Stimulated activated CD4-positive, alpha-beta T cell treated with anti-CD3 and anti-CD28 coated beads, TNF-alpha, amount 100 ng/mL, for 1 hour (primary cell): ENCODE measurements at places on chromosomes 12 and 14.

GRCh38 chr12:94786906-94787305 is 136.5 kb upstream of the TMCC3 start:
- DNase-seq, result no peak

GRCh38 chr12:96157427-96157826 is 36.7 kb upstream of the ELK3 start:
- no peak for DNase-seq

GRCh38 chr12:79933532-79934264 is 1.2 kb downstream of the PPP1R12A start:
- DNase-seq, result no peak

DNA sequence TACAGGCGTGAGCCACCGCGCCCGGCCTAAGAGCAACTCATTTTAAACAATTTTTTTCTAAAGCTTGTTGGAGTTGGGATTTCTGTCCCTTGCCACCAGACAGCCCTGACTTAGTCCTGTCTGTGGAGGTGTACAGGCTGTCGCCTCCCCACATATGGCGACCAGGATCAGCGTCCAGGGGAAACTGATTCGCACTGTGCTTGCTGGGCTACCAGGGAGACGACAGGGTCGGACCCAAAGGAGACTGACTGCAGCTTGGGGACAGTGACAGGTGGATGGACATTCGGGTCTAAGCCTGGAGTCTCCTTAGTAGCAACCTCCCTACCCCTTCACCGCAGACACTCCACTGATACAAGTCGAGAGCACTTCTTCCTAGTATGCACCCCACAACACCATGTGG is 40.3 kb downstream of the TRAFD1 start:
- DNase-seq, result no peak

- no peak for DNase-seq
Observed at GRCh38 chr12:126668961-126669360, 1598.0 kb upstream of the TMEM132C start.

DNA sequence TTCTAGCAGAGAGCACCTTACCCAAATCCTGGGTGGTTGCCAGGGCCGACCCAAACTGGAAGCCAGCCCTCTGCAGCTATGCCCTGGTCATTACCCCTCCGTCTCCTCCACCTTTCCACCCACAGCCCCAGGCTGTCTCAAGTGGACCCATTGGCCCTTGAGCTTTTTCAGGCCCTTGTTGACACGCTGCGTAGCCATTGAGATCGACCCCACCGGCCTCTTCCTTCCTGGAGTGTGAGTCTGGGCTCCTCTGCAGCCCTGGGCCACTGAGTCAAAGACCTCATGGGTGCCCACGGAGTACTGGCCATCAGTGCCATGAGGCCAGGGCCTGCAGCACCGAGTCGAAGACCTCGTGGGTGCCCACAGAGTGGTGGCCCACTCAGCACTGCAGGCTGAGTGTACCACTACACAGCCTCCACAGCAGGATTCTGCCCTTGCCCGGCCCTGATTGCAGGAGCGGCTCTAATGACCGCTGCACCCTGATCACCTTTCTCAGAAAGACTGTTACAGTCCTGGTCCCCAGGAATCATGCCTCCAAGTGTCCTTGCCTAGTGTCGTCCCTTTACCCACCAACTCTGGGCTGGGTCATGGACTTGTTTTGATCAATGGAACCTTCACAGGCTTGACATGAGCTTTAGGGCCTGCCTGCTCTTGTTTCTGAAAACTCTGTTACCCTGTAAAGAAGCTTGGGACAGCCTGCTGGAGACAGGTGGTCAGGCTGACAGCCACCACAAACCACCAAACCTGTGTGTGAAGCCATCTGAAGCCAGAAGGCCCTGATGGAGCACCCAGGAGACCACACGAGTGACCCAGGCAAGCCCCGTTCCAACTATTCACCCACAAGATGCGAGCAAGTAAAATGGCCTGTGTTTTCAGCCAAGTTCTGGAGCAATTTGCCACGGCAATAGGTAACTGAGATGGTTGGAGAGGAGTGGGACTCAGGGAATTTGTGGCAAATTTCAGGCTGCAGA is 39.6 kb upstream of the TRAF3 start:
- no peak for DNase-seq

DNA sequence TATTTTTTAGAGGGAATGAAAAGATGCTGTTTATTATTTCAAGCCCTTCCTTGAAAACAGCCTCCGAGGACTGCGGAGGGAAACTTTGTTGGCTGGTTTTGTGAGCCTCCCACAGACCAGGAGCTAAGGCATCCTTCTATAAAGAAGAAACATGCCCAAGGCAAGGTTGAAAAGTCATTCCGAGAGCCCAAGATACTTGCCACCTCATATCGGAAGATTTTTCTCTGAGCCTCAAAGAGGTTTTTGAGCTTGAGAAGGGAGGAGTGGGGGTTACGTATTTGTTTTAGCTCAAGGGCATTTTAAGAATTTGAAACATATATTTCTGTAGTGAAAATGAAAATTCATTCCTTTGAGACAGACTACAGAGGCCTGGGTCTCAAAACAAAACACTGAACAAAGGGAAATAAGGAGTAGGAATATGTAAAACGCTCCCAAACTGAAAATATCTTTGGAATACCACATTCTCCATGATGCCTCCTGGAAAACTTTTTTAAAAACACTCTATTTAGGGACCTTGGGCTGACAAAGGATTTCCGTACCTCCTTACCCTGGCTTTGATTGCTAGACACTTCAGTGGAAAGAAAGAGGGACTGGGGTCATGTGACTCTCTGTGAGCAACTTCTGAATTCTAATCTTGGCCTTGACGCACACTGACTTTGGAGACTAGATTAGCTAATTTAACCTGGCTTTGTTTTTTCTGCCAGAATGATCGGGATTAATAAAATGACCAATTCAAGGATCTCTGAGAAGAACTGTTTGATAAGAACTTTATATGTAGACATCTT is 180.9 kb downstream of the SRGAP1 start:
- no peak for DNase-seq

GRCh38 chr12:85504624-85505023 is 224.6 kb downstream of the ALX1 start:
- no peak for DNase-seq

DNA sequence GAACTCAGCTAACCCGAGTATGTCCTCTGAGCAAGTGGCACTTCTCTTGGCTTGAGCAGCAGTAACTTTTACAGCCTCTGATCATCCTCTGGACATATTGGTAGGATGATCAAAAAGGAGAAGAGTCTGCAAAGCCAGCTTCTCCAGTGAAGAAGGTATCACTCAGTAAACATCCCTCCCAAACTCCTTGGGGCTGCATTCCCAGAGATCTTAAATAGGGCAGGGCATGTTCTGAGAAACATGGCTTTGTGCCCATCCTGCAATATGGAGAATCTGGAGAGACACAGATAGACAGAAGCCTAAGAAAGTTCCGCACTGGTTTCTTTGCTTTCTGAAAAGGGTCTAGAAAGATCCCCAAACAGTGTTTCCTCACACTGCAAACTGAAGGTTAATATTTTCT is 65.4 kb downstream of the RBM19 start:
- DNase-seq, result no peak

GRCh38 chr12:32201976-32202375 is 95.3 kb downstream of the BICD1 start:
- DNase-seq, result no peak

DNA sequence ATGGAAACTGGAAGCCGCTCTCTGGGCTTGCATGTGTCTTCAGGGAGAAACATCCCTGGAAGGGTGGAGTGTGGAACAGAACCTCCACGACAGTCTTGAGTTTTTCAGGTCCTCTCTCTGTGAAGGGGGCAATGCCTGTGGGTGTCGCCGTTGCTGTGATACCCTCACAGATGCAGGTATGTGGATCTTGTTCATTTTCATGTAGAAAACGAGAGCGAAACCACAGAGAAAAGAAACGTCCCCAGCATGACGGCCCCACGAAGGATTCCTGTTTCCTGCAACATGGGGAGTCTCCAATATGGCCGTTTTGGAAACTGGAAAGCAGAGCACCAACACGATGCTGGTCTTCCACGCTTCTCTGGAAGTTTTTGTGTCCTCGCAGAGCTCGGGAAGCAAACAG is 187.9 kb downstream of the ALG10 start:
- no peak for DNase-seq

GRCh38 chr12:124618291-124618902 is 51.0 kb upstream of the NCOR2 start:
- DNase-seq, result no peak

DNA sequence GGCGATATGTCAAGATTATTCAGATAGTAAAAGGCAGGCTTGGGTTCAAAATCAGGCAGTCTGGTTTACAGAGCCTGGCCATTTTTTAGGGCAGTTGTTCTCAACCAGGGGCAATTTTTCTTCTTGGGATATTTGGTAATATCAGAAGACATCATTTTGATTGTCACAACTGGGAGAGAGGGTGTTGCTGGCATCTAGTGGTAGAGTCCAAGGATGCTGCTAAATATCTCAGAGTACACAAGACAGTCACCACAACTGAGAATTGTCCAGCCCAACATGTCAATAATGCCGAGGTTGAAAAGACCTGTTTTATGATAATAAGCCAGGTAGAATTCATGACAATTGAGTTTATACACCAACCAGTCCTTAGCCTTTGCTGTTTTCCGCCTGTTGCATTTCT is 733.9 kb downstream of the NRXN3 start:
- DNase-seq, result no peak

DNA sequence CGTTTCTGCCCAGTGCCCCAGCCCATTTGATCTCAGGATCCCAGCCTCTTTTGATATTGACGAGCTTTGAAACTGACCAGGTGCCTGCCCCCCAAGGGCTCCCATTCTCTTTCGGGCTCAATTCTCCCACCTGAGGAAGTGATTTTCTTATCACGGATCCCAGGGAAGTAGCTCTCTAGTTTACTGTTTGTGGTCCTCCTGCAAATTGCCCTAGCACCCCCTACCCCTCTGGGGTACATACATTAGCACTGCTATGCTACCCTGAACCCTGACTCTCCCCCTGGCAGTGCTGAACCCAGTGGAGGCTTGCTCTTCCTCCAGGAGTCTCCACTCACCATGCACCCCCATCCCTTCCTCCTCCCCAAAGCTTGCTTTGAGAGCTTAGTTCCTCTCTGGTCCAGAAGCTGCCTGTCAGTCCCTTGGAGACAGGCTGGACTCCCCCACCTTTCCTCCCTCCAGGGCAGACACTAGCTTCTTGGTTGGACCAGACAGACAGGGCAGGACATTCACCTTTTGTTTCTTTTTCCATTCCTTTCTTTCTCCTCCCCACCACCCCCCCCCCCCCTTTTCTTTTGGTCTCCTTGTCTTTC is 4.4 kb upstream of the TBX3 start:
- no peak for DNase-seq

- no peak for DNase-seq
Observed at GRCh38 chr14:72792051-72792788, 101.7 kb downstream of the DPF3 start.
